HuH-7 (cell line): ENCODE measurements at places on chromosomes 2 and 18.

GRCh38 chr2:195330513-195330956 is 326.5 kb upstream of the SLC39A10 start:
- DNase-seq, result no peak

GRCh38 chr2:212683346-212684097 is 144.9 kb upstream of the ERBB4 start:
- no peak for DNase-seq

GRCh38 chr2:82748653-82749052 is 1710.4 kb downstream of the SUCLG1 start:
- DNase-seq, result no peak

DNA sequence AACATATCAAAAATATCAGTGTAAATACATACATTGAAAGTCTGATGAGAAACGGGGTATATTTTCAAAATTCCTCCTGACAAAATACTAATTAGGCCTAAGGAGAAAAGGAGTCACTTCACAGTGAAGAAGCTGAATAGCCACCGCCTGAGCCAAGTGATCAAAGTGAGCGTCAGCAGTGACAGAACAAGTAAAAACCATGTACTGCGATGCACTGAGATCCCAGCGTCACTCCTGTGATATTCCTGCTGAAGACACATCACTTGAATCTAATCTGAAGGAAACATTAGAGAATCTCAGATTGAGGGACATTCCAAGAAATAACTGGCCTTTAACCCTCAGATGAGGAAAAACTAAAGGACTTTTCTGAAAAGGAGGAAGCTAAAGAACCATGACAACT is 285.3 kb downstream of the EN1 start:
- no peak for DNase-seq

- DNase-seq, result no peak
These were observed 102.6 kb upstream of the ITGA4 start for GRCh38 chr2:181354626-181355025.

GRCh38 chr2:60523963-60524362 is 29.5 kb downstream of the BCL11A start:
- no peak for DNase-seq

DNA sequence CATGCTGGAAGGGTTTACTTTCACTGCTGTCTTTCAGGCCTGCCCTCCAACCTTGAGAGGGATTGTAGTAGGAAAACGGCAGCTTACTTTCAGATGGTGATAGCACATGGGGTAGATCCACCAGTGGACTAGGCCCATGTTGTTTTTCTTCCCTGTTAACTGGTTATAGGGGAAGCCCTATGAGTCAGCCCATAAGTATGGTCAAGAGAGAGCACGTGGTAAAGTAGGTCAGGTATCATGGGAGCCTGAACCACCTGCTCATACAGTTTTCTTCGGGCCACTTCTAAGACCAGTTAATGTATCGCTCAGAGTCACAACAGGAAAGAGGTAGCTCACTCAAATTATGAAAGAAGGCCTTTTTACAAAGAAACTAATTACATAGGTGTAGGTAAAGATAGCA is 33.0 kb downstream of the PDK1 start:
- no peak for DNase-seq
